ENCODE measurements at places on chromosomes 1 and 21. TPM values are rescaled to one million over a fixed set of nuclear protein-coding genes. Genes with fewer than 3 reads are reported as not detected.
A peak's percentile ranks its signal among the peaks of the same experiment; 100 is the strongest.

GRCh38 chr1:104378414-104378813 is 628.7 kb downstream of the AMY1C start:
- DNase-seq = no peak

- no peak for DNase-seq
These were observed 30.3 kb upstream of the ANGPTL7 start for GRCh38 chr1:11158720-11159321.

DNA sequence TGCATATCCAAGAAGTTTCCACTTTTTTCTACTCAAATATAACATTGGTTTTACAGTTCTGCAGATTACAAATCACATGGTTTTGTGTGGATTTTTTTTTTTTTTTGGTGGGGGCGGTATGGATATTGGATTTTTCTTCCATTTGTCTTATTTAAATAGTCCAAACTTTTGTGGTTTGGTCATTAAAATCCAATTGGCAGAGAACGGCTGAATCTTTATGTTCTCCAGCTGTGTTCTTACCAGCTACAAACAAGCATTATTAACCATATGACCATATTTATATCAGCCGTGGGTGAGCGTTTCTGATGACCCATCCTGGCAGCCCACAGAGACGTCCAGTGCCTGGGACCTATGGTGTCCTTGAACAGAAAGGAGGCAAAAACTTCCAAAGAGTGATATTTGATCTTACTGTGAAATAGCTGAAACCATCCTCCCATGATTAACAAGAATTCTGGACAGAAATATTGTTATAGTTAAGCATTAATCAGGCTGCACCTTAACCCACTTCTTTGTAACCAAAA is 200.4 kb downstream of the LYPLAL1 start:
- DNase-seq = no peak

DNA sequence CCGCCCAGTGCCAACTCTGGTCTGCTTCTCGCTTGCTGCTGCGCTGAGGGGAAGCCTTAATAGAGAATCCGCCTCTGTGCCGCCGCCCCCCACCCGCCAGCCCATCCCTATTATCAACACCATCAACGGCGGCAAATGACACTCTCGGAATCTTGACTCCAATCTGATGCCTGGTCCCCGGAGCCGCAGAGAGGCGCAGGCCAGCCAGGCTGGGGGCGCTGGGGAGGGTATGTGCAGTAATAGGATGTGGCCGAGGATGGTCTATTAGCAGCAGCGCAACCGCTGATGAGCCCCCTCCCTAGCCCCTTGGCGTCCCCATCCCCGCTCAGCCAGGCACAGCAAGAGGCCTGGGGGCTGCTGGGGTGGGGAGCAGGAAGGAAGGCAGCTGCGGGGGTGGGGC is 15.1 kb upstream of the DMBX1 start:
- DNase-seq = no peak

DNA sequence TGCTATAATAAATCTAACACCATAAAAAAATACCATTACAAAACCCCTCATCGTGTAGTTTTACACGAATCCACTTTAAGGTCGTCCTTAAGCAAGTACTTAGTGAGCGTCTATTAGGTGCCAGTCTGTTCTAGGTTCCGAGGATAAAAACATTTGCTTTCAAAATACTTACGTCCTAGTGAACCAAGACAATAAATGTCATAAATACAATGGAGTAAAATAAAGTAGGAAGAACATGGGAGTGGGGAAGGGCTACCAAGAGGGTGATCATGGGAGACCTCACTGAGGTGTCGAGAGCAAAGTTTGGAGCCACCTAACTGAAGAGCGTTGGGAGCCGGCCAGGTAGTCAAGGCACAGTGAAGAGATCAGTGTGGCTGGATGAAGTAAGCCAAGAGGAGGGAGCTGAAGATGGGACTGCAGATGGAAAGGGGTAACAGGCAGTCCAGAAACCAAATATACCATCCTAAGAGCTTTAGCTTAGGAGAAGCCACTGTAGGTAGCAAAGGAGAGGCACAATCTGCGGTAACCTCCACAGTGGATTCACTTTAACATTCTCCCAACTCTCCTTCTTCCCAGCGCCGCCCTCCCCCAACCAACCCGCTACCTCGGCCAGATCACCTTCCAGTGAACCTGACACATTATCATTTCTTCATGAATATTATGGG is 684 bp downstream of the LTN1 start:
- peak; percentile 10 for DNase-seq

GRCh38 chr1:245578308-245578707 is 423.5 kb downstream of the KIF26B start:
- DNase-seq = no peak

Gene GPR52
- total RNA-seq = 0.18 TPM

DNA sequence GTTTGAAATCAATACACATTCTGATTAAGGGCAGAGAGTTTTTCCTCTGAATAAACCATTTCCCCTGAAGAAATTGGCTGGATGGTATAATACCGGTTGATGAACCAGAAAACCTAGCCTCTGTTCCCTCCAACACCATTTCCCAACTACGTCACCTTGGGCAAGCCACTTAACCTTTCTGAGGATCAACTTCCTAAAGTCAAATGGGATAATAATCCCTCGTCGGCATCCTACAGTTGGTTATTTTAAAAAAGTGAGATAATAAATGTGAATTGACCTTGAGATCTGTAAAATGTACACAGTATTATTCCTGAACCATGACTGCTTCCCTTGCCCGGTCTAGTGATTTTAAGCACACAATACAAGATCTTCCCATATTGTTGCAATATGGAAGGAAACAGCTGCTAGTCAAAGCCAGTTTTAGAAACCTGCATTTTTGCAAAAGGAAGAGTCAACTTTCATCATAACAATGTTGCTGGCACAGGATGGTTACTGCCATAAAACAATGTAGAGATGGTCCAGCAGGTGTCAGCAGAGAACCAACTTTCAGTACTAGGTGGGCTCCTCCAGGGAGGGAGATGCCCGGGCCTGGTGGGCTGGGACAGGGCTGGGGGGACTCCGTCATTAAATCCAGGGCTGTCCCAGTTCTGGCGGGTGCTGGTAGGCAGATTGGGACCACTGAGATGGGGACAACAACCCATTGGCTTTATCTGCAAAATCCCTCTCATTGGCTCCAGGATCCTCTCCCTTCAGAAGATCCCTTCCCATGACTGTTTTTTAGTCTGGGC is 5.2 kb upstream of the HLX start:
- no peak for DNase-seq

Gene TFF2
- total RNA-seq = not detected
